ENCODE measurements at places on chromosomes 7 and 10.

DNA sequence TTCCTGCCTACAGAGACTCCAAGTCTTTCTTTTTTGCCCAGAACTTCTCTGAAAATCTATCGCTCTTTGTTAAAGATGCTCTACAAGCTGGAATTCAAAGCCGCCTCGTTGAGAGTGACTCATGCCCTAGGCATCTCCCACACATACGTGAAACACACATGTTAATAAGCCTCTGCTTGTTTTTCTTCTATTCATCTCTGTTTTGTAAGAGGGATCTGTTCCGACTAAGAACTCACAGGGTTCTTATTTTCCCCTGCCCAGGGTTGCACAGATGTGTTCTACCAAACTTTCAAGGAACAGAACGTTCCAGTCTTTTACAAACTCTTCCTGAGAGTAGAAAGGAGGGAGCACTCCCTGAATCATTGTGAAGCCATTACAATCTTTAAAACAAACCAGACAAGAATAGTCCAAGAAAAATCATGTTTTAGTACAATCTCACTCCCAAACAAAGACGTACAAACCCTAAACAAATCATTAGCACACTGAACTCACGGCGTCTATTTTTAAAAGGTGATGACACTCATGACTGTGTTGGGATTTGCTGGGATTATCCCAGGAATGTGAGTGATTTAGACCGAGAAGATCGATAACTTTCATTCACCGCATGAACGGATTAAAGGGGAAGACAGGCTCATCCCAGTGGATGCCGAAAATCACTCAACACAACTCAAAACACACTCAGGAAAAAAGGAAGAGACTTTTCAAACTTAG is 55.3 kb upstream of the INPP5A start:
- peak; percentile 90 for DNase-seq

GRCh38 chr10:9621216-9621615 is 1396.5 kb upstream of the CELF2 start:
- no peak for DNase-seq

GRCh38 chr7:55476852-55477780 is 95.2 kb downstream of the VOPP1 start:
- no peak for DNase-seq

DNA sequence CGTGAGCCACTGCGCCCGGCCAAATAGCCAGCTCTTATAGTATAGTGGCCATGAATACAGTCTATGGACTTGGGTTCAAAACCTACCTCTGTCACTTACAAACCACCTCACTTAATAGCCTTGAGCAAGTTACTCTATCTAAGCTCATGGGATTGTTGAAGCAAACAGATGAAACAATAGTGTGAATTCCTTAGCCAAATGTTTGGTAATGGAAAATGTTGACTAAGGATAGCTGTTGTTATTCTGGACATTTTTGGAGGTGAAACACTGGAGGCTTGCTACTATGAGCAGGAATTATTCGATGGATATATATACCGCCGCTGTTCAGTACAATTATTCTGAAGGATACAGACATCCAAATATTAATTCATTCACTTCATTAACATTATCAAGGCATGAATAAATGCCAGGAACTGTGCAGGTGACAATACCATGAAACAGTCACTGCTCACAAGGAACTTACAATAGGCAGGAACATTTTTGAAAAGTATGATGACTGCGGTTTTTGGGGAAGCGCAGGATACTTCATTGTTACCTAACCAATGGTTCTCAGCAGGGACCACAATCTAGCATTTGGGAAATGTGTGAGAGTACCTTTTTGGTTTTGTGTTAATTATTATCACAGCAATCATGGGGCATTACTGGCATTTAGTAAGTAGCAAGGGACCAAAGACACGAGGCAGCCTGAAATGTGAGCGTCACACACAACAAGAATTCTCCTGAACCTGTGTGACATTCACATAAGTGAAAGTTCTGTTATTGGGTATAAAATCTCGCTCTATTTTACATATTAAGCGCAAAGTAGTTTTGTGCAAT is 55.7 kb downstream of the CUBN start:
- DNase-seq, result no peak

GRCh38 chr10:15346440-15347141 is 24.5 kb downstream of the FAM171A1 start:
- DNase-seq, result peak; percentile 72

DNA sequence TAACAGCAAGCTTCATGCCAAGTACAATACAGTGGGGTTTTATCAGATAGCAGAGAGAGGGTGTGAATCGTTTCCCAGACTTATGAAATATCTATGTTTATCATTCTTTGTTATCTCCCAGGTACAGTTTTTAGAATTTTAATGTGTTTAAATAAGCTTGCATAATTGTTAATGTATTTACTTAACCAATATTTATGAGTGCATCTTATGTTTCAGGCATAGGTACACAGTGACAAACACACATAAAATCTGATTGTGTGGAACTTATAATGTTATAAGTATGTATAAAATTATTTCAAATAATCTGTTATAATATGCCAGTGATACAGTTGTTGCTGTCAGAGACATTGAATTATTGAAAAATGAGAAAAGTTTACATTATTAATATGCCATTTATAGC is 1011.4 kb upstream of the C7orf33 start:
- DNase-seq, result no peak

DNA sequence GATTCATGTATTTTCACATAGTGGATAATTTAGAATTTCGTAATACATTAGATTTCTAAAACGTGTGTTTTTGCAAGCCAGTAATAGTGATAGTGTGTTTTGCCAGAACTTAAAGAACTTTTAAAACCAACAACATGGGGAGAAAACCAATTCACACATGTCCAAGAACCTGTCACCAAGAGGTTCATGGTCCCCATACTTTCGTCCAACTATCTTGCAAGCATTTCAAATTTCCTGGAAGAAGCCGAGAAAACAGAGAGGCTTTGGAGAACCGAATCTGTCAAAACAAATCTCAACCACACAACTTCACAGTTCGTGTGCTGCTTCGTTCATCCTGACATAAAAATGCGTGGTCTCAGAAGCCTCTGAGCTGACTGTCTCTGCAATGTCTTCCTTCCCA is 31.9 kb downstream of the GFRA1 start:
- DNase-seq, result no peak

DNA sequence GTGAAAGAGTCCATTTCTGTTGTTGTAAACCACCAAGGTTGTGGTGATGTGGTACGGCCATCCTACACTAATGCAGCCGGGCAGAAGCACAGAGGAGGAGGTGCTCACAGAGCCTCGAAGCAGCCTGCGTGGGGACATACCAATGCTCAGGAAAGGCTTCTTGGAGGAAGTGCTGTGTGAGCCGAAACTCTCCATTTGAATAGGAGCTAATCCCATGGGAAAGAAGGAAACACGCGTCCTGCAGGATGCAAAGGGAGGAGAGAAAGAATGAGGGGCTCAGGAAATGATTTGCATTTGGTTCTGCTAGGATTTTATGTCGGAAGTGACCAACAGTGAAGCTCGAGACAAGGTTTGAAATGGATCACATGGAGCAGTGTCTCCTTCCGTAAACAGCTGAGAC is 477.9 kb upstream of the ANKRD30A start:
- DNase-seq, result no peak

DNA sequence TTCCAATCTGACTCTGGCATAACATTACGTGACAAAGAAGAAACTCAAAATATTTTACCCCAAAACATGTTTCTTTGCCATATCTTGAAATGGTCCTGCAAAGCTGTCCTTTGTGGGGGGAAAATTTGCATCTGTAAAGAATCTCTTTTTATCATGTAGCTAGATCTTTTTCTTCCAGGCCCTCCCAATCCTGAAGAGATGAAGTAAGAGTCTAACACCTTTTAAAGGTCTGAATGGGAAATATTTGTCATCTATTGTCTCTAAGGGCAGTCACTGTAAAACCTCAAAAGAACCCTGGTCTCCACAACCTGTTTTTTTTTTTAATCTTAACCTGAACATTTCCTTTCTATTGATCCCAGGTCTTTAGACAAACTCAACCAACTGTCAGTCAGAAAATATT is 8.6 kb downstream of the OR2AE1 start:
- DNase-seq, result no peak

- DNase-seq, result no peak
Observed at GRCh38 chr10:31272841-31273240, 46.2 kb upstream of the ZEB1 start.

GRCh38 chr7:32577421-32577820 is 82.1 kb downstream of the AVL9 start:
- no peak for DNase-seq

DNA sequence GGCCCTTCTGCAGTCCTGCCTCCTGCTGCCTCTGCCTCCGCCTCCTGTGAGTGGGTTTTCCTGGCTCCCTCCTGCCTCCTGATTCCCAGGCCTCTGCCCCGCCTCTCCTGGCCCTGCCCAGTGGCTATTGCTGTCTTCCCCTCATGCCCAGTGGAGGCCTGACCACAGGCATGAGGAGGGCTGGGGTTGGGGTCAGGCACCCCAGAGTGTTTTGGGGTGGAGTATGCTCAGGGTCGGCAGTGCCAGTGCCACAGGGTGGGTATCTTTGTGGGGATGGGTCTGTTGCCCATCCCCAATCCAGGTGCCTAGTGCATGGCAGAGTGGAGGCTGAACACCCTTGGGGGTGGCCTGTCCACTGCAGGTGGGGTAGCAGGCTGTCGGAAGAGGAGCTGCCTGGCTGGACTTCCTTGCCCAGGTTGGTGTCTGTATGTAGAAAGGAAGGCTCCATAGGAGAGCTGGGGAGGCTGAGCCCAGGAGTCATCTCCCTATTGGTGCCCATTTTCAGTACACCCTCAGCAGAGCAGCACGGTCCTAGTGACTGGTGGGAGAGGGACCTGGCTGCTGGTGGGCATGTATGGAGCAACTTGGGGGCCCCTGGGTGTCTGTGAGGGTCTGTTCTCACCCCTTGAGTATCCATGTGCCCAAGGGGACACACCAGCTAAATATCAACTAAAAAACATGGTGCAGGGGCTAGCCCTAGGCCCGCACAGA is 62.2 kb downstream of the ARHGAP22 start:
- DNase-seq, result peak; percentile 44

GRCh38 chr10:77637532-77638320 is at the start of gene KCNMA1:
TSS of gene KCNMA1 (minus strand) at chr10:77637808.
- DNase-seq, result peak; percentile 83

DNA sequence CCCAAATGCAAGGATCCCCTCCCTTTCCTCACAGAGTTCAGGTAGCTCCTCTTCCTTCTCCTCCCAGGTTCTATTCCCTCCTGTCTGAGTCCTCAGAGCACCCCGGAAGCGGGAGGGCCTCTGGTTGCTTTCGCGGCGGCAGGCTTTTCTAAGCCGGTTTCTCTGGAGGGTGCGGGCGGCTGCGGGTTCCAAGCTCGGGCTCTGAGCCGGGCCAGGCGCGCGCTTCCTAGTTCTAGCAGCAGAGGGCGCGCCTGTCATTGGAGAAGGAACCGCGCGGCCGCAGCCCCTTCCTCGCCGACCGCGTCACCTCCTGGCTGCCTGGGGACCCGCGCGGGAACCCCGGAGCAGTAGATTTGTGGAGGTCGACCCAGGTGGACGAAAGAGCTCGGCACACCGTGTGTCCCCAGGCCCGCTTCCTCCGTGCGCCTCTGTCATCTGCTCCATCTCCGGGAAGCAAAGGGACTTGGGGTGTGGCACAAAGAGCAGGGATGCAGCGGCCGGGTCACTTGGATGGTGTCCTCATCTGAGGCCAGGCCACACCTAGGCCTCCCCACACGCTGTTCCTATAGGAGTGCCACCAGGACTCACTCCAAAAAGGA is 389.0 kb upstream of the PODXL start:
- DNase-seq, result no peak

DNA sequence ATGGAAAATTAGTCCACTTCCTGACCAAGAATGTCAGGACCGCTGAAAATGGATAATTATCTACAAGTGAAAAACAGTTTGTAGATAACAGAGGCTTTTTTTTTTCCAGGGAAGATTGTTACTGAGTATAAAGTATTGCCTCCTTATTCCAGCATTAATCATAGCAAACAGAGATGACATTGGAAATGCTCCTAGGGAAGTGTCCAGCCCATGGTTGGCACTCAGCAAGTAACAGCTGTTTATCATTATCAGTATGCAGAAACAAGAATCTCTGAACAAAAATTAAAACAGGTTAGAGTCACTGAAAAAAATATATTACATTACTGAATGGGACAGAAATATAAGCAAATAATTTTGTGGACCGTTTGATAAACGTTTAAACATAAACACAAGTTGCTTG is 14.6 kb downstream of the FGL2 start:
- no peak for DNase-seq
